Adrenal gland (tissue), 19 donors: ENCODE measurements at places on chromosomes 5 and 9. TPM values are rescaled to one million over a fixed set of nuclear protein-coding genes. Genes with fewer than 3 reads are reported as not detected.

- DNase-seq = no peak
- no peaks in the 10 kb centered on the region for H3K4me1 ChIP-seq
- no peak overlapping the region for H3K4me3 ChIP-seq
- no peaks in the 10 kb centered on the region for H3K27me3 ChIP-seq
Observed at GRCh38 chr5:143462431-143462830, 58.9 kb upstream of the NR3C1 start.

GRCh38 chr5:61245486-61245885 lies 83.2 kb upstream of the SMIM15 start:
- H3K27me3 ChIP-seq = no peaks in the 10 kb centered on the region
- no peak overlapping the region for H3K4me3 ChIP-seq
- no peaks in the 10 kb centered on the region for H3K36me3 ChIP-seq

GRCh38 chr5:120873083-120873482 lies 409.0 kb downstream of the PRR16 start:
- no peaks in the 10 kb centered on the region for H3K4me1 ChIP-seq
- DNase-seq = no peak

DNA sequence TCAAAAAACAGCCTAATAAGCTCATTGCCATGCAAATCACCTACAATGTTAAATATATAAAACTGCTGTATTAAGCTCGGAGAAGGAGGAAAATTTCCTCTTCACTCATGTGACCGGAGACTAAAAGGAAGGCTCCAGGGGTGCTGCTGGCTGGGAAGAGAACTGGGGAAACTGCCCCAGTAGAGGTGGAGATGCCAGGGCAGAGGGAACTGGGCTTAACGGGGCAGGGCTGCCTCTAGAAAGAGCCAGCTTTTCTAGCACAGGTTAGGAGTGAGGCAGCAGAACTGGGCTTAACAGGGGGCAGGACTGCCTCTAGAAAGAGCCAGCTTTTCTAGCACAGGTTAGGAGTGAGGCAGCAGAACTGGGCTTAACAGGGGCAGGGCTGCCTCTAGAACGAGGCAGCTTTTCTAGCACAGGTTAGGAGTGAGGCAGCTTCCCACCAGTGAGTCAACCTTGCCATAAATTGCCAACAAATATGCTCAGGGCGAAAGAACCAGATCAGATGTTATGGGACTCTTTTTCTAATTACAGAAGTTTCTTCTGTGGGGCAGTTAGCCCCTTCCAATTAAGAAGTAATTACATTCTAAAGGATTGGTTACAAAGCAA lies 115.3 kb downstream of the FANCC start:
- H3K4me3 ChIP-seq = no peak overlapping the region
- H3K4me1 ChIP-seq = no peaks in the 10 kb centered on the region
- DNase-seq = no peak
- H3K27ac ChIP-seq = no peak overlapping the region

The FGD3 gene
- 0.92 TPM for polyA plus RNA-seq

The UTP15 gene
- 19.2 TPM for polyA plus RNA-seq

DNA sequence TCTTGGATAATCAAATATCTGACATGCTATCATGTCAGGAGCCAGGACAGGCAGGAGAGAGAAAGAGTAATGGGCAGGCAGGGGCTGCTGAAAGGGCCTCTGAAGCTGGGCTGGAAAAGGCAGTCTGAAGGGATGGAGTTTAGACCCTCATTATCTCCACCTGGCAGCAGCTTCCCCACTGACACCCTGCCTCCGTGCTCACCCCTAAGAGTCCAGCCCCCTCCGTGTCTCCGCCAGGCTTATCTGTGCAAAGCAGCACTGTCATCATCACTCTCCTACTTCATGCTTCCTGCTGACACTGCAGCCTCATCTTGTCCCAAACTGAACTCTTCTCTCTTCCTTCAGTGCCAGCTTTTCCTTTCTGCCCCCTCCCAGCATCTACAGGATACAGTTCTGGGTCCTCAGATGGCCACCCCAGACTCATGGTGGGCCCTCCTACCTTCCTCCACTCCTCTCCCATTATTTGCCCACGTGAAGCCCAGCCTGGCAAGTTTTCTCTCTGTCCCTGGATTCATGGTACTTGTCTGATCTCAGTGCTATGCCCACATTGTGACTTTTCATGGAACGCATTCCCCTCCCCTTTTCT lies 70.9 kb upstream of the KLF9 start:
- H3K4me3 ChIP-seq = no peak overlapping the region
- H3K27ac ChIP-seq = peak overlapping the region; percentile 82
- DNase-seq = peak; percentile 29
- H3K27me3 ChIP-seq = no peaks in the 10 kb centered on the region
- H3K4me1 ChIP-seq = peaks cover 74% of the 10 kb centered on the region

The ISL1 gene
- 0.30 TPM for polyA plus RNA-seq

DNA sequence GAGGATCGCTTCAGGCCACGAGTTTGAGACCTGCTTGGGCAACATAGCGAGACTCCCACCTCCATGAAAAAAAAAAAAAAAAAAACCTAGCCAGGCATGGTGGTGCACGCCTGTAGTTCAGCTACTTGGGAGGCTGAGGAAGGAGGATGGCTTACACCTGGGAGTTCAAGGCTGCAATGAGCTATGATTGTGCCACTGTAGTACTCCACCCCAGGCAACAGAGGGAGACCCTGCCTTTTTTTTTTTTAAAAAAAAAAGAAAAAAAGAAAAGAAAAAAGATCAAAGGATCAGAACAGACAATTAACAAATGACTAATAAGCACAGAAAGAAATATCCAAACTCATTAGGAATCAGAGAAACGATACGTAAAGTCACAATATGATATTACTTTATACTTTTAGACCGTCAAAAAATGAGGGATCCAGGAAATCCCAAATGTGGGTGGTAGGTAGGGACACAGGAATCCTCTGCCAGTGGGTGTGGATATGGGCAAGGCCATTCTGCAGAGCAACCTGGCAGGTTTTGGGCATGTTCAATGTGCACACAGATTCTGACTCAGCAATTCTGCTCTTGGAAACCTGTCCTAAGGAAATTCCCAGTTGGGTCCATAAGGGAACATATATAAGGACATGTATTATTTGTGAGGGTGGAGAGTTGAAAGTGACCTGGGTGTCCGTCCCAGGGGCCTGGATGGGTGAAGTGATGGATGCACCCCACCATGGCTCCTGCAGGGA lies 144.7 kb upstream of the TBC1D2 start:
- H3K27ac ChIP-seq = no peak overlapping the region
- H3K4me1 ChIP-seq = no peaks in the 10 kb centered on the region
- DNase-seq = no peak
- no peak overlapping the region for H3K4me3 ChIP-seq

GRCh38 chr9:107388890-107389289 lies 100.7 kb downstream of the KLF4 start:
- no peaks in the 10 kb centered on the region for H3K27me3 ChIP-seq
- DNase-seq = no peak
- no peaks in the 10 kb centered on the region for H3K36me3 ChIP-seq

DNA sequence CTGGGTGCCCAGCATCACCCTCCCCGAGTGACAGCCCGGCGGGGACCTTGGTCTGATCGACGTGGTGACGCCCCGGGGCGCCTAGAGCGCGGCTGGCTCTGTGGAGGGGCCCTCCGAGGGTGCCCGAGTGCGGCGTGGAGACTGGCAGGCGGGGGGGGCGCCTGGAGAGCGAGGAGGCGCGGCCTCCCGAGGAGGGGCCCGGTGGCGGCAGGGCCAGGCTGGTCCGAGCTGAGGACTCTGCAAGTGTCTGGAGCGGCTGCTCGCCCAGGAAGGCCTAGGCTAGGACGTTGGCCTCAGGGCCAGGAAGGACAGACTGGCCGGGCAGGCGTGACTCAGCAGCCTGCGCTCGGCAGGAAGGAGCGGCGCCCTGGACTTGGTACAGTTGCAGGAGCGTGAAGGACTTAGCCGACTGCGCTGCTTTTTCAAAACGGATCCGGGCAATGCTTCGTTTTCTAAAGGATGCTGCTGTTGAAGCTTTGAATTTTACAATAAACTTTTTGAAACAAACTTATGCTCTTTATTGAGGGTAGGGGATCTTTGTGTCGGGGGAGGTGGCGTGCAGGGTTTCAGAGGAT lies 1.3 kb downstream of the GADD45G start:
- peak; percentile 91 for DNase-seq
- peak overlapping the region; percentile 99 for H3K27ac ChIP-seq
- H3K4me3 ChIP-seq = peak overlapping the region; percentile 95
- peaks cover 10% of the 10 kb centered on the region for H3K36me3 ChIP-seq
- H3K27me3 ChIP-seq = no peaks in the 10 kb centered on the region

DNA sequence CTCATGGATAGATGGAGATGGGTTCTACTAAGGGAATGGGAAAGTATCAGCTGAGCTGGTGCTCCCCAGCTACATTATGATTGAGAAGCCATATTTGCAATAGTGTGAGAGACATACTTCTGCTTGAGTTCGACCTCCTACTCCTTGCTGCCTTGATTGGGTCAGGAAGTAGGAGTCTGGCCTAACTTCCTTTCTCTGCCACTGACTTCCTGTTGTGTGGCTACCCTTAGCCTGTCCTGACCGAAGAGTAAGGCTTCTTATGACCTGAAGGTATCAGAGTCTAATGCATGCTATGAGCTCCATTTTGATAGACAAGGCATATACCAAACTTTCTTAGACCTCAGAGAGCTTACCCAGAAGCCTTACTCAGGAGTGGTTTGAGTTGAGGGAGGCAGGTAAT lies 53.9 kb downstream of the OSTF1 start:
- no peak overlapping the region for H3K27ac ChIP-seq
- no peak for DNase-seq
- no peaks in the 10 kb centered on the region for H3K27me3 ChIP-seq
- H3K36me3 ChIP-seq = peaks cover 15% of the 10 kb centered on the region
